ENCODE measurements at places on chromosomes 3 and 15.
A peak's percentile ranks its signal among the peaks of the same experiment; 100 is the strongest.

DNA sequence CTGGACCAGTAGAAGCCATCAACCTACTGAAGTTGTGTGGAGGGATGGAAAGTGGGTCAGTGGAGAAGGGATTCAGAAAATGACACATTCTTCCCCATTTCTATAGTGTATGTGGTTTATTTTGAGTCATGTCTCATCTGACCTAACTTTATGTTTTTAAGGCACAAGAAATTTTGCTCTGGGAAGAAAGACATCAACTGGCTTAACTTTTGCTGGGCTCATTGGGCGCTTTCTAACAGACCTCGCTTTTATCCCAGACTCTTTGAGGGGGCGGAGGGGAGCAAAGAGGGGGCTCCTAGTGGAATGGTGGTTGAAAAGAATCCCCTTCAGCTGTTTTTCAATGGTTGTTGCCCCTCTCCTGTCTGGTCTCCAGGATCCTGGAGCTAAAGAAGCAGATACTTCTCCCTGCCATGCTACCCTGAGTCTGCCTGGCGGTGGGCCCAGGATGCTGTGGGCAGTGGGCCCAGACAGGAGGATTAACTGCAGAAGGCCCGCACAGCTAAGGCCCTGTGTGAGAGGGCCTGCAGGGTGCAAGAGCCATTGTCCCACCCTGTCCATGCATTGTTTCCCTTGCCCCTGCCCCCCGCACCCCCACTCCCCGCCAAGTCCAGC is 14.5 kb downstream of the CSRNP1 start:
- no peak for DNase-seq

- DNase-seq, result no peak
Measured at GRCh38 chr15:95132774-95133173, 901.4 kb downstream of the MCTP2 start.

GRCh38 chr15:48717458-48717857 is 71.9 kb upstream of the FBN1 start:
- no peak for DNase-seq

DNA sequence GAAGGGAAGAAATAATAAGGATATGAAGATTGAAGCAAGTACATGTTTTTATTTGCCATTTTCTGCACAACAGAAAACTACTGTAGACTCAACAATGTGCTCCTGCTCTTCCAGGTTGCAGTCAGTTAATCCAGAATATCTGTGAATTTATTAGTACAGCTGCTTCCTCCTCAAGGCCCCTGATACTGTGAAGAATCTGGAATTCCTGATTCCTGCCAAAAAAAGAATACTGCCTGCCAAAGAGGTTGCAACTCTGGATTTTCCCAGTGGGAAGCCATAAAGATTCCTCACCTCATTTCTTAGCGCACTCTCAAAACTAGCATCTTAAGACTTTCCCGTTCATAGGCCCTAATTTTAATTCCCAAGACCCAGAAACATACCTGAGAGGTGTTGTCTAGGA is 33.6 kb upstream of the LRRC3B start:
- DNase-seq, result no peak

GRCh38 chr3:181457756-181458155 is 254.0 kb upstream of the SOX2 start:
- DNase-seq, result no peak

DNA sequence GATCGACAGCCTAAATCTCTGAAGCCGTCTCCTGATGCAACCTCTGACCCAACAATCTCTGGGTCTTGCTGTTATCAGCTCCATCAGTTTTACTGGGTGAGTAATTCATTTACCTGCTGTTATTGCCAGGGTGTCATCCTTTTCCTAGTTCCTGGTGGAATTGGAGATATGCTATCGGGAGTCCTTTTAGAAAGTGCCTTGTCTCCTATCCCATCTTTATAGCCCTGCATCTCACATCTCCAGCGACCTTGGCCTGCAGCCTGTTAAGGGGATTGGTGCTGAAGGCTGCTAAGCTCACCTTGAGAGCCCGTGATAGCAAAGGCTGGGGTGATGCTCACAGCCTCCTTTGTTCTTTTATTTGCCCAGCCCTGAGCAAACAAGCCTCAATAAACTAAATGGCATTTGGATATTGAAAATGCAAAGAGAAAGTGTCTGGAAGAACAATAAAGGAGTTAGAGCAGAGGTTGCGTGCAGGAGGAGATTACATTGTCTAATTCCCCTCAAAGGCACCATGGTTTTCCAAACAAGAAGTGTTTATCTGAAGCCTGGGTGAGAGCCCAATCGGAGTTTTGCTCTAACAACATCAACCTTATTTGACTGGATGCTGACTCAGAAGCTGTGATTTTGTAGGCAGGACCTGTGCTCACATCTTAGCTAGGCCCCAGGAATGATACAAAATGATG is 101.8 kb downstream of the RPLP1 start:
- peak; percentile 80 for DNase-seq

- no peak for DNase-seq
Measured at GRCh38 chr15:78341057-78341987, 1.2 kb downstream of the CRABP1 start.

DNA sequence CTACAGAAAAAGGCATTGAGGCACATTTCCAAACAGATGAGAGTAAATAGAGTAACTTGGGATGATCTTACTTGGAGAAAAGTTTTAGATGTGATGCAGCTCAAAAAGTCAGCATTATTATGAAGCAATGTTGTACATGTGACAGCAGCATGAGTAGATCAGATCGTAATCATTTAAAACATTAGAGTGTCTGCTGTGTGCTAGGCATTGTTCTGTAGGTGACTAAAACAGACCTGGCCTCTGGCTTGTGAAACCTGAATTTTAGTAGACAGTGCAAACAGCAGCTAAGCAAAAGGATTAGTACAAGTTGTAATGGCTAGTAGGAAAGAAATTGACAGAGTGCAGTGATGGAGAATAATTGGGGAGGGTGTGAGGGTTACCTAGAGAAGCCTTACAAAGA is 15.1 kb downstream of the UBE2E1 start:
- no peak for DNase-seq

DNA sequence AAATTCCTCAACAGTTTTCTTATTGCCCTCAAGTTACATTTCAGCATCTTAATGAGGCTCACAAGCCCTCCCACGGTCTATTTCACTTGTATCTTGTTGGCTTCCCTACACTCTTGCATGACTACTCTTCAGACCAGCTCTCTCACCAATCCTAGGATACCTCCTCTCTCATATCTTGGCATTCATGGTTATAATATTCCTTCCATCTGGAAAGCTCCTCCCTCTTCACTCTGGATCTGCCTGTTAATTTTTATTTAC is 8.5 kb upstream of the CCDC80 start:
- DNase-seq, result no peak

DNA sequence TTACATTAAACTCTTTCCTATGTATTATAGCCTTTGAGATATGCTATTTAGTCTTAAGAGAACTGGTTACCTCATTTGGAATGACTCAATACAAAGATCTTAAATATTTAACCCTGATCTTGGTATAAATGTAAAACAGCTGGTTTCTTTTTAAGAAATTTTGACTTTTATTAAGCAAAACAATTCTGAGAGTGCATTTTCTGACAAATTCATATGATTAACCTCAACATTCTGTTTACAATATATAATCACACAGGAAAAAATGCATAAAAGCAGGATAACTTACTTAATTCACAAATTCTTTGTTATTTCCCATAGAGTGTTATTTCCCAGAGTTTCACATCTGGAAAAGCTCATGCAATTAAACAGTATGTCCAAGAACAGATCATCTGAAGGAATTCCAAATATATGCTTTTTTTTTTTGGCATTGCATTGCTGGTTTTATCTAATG is 400.4 kb upstream of the THBS1 start:
- DNase-seq, result no peak

DNA sequence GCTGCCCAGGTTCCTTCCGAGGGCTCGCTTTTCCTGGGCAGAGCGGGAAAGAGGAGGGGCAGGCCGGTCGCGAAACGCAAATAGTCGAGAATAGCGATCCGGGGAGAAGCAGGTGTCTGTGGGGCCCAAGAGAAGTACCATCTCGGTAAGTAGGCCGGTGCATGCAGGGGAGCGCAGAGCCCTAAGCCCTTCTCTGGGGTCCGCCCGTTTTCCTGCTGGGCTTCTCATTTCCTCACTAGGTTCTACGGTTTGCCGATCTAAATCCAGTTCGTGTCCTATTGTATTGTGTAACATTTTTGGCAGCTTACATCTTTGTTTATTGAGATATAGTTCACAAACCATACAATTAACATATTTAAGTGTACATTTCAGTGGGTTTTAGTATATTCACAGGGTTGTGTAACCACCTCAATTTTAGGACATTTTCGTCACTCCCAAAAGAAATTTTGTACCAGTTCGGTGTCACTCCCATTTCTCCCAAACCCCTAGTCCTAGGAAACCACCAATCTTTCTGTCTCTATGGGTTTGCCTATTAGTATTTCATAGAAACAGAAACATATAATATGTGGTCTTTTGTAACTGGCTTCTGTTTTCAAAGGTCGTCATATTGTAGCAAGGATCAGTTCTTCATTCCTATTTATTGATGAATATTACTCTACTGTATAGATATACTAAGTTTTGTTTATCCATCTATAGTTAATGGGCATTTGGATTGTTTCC is 6.8 kb upstream of the TRIM69 start:
- DNase-seq, result no peak

DNA sequence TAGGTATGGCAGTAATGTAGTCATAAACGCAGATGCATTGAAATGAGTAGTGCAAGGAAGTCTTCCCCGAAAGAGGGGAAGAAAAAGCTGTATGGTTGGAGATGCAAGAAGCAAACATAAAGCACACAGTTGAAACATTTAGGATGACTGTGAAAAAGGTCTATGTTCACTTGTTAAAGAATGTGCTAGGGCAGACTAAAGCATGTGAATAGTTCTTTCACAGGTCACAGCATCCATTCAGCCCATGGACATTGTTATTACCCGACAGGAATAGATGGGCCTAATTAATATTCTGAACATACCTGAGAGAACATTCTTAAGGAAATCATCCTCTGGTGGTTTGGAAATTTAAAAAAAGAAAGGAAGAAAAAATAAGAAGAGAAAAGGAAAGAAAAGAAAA is 595.2 kb downstream of the ZIC1 start:
- DNase-seq, result no peak

DNA sequence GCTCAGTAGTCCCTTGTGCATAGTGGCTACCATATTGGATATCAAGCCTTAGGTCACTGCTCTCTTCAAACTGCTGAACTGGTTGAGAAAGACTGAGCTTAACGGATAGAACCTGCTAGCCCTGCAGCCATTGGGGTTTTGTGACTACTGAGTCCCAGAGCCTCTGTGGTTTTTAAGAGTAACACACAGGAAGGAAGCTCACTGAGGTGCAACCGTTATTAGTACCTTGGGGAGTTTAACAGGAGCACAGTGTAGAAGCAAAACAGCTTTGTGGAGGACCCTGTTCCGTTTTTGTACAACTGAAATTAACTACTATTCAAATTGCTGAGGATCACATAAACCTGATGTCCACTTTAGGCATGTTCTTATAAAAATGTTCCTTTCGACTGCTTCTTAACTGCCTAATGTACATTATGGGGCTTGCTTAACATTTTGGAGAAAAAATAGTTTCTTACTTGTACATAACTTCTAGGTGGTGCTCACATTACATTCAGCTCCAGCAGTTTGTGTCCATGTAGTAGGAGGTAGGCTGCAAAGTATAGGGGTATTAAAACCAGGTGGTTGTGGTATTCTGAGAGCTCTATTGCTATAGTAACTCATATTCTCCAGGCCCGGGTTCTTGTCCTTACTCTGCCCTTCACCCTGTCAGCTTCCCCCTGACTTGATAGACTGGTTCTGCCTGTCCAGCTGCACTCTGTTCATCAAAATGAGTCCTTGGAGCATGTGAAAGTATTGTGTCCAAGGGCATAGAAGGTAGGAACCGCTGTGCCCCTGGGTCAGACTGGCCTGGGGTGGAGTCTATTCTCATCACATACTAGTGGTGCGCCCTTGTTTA is 17.3 kb downstream of the PXK start:
- DNase-seq, result no peak

DNA sequence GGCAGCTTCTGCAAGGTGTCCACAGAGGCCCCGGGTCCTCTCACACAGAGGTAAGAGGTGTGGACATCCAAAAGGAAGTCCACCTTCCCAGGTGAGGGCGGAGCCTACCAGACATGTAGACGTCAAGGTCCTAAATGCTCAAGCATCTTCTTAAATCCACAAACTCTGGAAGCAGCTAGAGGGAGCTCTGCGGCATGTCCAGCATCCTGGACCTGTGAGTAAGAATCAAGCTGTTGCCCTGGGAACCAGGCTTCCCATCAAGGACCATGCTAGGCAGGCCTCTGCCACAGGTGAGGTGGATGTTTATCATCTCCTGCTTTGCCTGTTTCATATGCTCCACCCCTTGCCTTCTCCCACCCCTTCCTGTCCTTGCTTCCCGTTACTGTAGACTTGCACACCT is 368.2 kb downstream of the GABRG3 start:
- no peak for DNase-seq

All from NCI-H1436 (cell line).